ENCODE measurements at places on chromosomes 11 and 22.

DNA sequence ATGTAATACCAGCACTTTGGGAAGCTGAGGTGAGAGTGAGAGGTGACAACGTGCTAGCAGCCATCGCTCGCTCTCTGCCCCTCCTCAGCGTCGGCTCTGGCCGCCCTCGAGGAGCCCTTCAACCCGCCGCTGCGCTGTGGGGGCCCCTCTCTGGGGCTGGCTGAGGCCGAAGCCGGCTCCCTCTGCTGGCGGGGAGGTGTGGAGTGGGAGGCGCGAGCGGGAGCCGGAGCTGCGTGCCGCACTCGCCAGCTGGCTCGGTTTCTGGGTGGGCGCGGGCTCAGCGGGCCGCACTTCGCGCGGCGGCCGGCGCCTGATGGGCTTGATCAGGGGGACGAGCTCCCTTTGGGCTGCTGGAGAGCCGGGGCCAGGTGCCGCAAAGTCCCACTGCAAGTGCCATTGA, 98.9 kb upstream of the UBASH3B start:
- no peak for DNase-seq

DNA sequence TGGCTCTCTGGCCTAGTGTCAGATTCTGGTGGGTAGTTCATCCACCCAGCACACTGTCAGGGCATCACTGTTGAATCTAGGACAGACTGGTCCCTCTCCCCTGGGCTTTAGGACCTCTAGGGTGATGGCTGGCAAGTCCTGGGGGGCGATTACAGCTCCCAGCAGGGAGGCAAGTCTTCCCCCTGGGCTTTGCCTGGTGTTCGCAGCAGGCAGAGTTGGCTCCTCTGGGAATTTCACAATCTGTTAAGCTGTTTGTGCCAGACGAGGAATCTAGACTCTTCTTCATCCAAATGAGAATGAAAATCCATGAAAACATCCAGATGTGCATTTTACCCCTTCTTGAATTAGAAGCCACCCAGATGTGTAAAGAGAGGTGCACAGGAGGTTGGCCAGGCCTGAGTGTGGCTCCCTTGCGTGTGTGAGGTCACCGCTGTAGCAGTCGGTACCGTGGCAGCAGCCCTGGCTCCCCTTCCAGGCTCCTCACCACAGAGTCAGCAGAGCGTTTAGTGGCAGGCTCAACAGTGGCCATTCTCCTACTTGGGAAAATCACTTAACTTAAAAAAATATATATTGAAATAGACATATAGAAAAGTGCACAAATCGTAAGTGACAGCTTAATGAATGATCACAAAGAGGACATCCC, 99.9 kb upstream of the TBCEL start:
- DNase-seq: no peak

DNA sequence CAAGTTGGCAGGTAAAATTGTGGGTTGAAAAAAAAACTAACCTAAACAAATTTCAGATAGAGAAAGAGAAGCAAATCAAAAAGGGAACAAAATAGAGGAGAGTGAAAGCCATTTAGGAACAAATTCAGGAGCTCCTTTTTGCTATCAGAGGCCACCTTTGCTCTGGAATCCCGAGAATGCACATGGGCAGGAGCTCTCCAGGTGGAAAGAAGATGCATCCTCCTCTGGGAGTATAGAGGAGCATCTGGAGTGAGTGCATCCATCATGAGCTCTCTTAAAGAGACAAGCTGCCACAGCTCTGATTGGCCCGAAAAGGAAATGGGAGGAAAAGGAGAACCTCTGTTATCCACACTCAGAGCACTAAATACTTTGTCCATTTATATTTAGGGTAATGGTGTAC, 26.3 kb downstream of the MRGPRX1 start:
- DNase-seq: no peak

DNA sequence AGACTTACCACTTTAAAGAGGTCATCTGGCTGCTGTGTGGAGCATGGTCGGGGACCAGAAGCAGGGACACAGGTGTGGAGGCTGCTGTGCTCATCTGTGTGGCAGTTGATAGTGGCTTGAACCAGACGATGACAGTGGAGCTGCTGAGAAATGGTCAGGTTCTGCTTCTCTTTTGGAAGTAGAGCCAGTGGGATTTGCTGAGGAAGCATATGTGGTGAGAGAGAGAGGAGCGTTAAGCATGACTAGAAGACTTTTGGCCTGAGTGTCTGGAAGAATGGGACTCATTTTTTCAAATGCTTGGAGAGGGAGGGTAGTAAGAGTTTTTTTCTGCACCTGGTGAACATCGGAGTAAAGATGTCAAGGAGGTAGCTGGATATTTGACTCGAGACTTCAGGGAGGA, 12.5 kb upstream of the SREBF2 start:
- no peak for DNase-seq

- DNase-seq: no peak
Measured at GRCh38 chr22:19469421-19469820, 9.6 kb downstream of the UFD1 start.

GRCh38 chr11:62666259-62666926, 1.3 kb downstream of the CSKMT start:
- DNase-seq: no peak

- DNase-seq: no peak
Measured at GRCh38 chr11:43924112-43924855, 18.2 kb upstream of the C11orf96 start.

GRCh38 chr11:121249039-121249663, 43.4 kb upstream of the SC5D start:
- no peak for DNase-seq

DNA sequence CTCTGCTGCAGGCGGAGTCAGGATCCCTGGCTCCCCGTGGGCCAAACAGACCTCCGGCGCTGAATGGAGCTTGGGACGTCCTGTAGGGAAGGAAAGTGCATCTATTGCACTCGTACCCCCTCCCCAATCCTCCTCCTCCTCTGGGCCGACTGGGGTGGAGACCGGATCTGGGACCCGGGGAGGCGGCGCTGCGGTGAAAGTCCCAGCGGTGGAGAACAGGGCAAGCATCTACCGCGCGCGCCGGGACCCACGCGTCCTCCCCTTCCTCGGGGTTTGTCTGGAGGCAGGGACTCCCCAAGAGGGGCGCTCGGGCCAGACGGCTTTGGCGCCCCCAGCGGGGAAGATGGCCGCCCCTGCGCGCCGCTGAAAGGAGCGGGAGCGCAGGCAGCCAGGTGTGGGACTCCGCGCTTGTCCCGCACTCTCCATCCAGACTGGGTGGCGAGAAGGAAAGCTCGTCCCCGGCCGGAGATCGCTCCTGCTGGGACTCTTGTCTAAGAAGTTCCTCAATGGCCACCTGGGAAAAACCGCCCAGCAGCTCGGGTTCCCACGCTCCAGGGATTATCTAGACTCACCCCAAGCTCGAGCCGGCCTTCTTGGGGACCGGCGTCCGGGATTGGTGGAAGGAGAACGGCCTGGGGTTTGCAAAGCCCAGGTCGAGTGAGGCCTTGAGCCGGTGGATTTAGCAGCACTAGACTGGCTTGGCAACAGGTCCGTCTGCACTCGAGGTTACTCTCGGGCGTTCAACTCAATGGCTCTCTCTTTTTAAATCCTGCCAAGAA, 718 bp downstream of the FADS2 start:
- DNase-seq: no peak

DNA sequence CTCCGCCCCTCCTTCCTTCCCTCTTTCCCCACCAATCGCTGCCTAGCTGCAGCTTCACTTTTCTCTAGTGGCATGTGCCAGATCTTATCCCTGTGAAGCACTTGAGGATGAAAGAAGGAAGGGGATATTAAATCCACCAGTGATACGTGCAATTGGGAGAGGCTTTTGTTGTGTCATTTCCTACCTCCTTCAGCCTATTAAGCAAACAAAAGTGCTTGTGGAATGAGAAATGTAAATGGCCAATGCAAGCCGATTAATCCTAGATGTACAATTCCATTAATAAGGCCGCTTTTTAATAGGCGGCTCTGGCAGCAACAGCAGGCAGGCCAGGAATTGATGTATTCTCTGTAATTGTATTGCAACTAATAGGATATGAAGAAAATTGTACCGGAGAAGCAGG, 23.3 kb downstream of the NTM start:
- no peak for DNase-seq

DNA sequence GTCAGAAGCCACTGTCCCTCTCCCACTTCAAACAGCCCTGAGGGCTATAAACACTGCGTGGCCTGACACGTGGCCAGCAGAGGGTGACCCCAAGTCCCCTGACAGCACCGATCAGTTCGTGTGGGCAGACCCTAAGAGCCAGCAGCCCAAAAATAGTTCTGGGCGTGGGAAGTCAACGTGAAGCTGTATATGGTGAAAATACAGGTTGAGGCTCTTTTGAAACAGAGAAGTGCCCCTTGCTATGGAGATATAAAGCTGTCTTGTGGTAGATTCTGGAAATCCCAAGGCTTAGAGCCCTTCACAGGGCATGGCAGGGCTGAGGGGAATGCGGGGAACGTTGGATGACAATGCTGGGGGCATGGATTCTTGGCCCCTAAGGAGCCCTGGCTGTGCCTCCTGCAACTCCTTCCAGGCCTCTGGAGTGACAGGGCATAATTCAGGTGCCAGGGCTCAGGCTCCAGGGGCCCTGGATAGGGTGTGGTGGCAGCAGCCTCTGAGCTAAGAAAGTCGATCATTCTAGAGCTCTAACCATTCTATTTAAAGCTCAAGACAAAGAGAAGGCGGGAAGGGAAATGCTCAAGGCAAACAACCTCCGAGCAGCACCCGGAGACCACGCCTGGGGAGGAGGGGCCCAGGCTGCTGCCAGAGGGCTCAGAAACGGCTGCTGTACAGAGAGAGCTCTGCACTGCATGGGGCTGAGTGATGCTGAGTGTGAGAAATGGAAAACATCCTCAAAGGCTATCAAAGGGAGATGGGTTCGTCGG, 60.4 kb upstream of the CD5 start:
- peak; percentile 77 for DNase-seq

DNA sequence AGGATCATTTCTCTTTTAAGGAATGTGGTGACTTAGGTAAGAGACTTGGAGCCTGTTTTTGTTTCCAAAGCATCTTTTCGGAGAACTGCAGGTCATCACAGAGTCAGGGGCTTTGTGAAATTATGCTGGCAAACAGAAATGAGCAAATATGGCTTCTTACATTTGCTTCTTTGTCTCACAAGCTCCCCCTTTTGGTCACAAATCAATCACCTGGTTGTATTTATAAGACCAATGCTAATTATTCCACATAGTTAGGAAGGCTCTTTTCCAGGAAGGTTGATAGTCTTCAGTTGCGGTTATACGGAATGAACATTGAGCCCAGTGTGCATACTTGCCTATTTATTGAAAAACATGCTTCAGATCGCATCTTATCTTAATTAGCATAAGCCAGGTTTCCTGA, 34.6 kb upstream of the CEP126 start:
- no peak for DNase-seq

DNA sequence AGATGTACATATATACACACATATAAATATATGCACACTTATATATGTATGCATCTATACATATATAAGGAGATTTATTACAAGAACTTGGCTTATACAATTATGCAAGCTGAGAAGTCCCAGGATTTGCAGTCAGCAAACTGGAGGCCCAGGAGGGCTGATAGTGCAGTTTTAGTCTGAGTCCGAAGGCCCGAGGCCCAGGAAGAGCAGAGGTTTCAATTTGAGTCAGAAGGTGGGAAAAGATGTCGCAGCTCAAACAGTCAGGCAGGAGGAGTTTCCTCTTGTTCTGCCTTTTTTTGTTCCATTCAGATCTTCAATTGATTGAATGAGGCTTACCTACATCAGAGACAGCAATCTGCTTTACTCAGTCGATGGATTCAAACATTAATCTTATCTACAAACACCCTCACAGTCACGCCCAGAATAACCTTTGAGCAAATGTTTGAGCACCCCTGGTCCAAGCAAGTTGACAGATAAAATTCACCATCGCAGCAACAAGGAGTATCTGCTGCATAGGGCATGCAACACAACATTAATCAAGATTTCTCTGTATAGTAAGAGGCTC, 4.0 kb upstream of the SGSM1 start:
- DNase-seq: no peak

GRCh38 chr11:118885319-118885718, 1.6 kb downstream of the CXCR5 start:
- DNase-seq: no peak

- no peak for DNase-seq
Measured at GRCh38 chr22:40621309-40622151, 15.0 kb downstream of the MRTFA start.

- no peak for DNase-seq
Measured at GRCh38 chr11:35559949-35560348, 34.5 kb upstream of the PAMR1 start.

DNA sequence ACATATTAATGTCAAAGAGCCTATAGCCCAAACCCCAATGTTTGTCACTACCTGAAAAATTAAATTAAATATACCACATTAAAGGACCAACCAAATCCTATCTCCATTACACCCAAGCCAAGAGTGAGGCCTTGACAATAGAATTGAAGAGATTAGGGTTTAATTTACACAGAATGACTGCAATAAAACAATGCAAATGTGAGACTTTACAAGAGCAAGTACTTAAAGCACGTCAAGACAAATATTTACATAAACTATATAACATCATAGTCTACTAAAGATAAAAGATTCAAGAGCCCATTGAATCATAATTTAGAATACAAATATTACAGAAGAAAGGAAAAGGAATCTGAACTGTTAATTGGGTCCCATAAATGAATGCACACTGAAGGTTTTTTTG, 85.6 kb downstream of the CADM1 start:
- DNase-seq: no peak

DNA sequence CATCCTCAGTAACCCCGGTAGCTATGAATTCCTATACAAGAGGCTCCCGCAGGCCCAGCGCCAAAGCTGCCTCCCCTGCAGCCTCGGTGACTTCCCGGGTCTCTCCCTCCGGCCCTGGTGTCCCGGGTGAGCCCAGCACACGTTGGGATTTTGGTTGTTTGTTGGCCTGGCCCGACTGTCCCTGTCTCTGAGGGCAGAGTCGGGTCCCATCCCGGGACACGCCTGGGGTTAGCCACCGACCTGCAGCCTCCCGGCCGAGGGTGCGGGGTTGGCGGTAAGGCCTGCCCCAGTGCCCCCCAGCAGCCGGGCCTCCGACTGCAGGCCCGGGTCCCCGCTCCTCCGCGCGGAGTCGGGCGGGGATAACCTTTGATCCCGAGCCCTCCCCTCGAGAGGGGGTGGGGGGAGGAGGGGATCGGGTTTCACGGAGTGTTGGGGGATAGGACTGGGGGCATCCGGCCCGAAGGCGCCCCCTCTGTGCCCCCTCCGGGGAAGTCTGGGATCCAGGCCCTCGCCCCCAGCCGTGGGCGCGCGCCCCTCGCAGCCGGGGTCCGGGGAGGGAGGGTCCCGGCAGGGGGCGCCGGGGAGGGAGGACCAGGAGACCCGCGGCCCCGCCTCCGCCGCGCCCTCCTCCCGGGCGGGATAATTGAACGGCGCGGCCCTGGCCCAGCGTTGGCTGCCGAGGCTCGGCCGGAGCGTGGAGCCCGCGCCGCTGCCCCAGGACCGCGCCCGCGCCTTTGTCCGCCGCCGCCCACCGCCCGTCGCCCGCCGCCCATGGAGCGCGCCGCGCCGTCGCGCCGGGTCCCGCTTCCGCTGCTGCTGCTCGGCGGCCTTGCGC, at the start of gene FBLN1:
Gene FBLN1 (plus strand): TSS at position 669 of the 835 bp plus-strand sequence. CDS start 103 bp downstream, at position 772.
- DNase-seq: no peak

Data from activated CD4-positive, alpha-beta T cell treated with anti-CD3 and anti-CD28 coated beads, Interleukin-2, amount 50 U/mL, for 4 hours (primary cell).